ENCODE measurements at places on chromosomes 12 and 14.

DNA sequence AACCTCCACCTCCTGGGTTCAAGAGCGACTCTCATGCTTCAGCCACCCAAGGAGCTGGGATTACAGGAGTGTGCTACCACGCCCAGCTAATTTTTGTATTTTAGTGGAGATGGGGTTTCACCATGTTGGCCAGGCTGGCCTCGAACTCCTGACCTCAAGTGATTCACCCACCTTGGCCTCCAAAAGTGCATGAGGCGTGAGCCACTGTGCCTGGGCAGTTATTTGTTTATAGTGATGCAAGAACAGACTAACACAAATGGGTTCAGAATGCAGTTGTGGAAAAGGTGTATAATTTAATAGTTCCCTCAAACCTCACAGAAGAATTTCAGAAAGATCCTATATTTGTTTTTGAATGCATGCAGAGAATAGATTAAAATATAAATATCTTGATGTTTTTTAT, 447.1 kb downstream of the ZFP36L1 start:
- no peak for DNase-seq

- DNase-seq = no peak
Measured at GRCh38 chr12:30774599-30774998, 19.8 kb upstream of the CAPRIN2 start.

DNA sequence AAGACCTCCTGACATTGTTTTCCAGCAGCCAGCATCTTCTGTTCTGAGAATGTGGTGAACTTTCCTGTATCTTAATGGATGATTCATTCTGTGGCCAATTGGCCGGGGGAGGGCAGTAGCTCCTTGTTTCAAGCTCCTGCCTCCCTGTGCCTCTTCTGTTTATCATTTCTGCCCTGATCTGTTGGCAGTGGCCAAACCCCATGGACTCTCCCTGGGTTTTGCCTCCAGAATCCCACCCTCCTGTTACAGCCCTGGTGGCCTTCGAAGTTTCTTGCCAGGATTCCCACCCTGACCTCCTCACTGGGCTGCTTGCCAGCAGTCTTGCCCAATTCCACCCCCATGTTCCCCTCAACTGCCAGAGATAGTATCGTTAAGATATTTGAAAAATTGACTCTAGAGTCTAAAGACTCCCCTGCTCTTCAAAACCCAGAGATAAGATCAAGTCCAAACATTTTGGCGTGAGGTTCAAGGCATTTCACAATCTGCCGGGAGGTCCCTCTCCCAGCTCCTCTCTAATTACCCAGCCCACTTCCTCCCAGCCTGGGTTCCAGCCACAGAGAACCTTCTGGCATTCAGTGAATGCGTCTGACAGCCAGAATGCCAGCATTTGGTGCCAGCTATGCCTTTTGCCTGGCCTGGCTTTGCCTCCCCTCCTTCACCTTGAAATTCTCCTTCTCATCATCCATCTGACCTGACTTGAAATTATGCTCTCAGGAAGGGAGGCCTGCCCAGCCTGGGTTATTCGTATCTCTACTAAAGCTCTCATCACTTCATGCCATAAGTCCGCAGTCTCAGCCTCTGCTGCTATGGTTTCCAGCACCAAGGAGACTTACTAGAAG, 37.7 kb upstream of the TXNRD1 start:
- no peak for DNase-seq

DNA sequence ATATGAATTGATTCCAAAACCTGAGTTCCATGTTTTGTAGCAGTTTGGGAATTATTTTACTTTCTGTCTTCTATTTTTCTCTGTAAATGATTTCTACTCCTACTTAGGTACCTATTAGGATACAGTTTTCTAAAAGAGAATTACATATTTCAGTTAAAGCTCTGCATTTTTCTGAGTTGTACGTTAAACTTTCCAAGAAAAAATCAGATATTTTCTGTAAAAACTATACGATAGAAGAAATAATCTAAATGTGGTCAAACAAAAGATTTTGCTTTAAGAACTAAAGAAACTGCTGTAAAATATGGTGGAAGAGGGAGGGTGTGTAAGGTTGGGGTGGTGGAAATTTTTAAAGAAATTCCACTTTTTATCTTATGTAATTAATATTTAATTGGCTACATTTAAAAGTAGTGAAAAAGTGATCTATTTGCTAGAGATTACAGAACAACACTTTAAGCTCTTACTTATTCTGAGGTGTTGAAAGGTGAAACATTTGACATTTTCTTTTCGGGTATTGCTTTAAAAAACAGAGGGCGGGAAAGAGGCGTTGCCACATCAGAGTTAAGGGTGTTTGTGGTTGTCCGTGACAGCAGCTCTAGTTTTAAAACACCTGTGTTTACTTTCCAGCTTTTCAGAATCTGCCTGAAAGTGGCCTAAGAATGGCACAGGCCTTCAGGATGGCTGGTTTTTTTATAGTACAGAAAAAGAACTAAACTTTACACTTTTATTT, 187.3 kb downstream of the MIPOL1 start:
- DNase-seq = no peak

DNA sequence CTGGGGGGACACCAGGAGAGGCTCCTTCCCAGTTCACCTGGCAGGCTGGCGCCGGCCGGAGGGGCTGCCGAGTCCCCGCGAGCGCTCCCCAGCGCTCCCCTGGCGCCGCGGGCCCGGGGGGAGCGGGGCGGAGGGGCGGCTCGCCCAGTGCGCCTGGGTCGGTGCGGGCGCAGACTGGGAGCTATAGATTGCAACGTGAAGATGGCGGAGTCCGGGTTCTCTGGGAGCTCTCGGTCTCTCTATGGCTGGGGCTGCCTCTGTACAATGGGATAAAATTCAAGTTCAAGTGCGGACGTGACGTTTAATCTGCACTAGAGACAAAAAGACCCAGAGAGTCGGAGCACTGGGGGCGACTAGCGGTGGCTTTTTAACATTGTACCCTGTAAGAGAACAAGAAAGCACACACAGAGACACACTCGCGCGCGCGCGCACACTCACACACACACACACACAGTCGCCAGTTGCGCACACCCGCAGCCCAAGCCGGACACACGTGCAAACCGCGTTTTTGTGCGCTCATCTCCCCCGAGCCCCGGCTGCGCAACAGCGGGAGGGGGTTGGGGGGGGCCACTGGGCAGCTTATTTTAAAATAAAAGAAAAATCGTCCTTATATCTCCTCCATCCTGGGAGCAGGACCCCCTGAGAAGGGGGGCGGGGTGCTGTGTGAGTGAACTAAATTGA, at the start of gene BCL11B:
TSS of gene BCL11B (minus strand) at position 247 of the 681 bp plus-strand sequence. CDS start 979 bp downstream, outside the sequence.
- DNase-seq = peak; percentile 67

GRCh38 chr12:3086211-3086610, 9.0 kb downstream of the TSPAN9 start:
- no peak for DNase-seq

DNA sequence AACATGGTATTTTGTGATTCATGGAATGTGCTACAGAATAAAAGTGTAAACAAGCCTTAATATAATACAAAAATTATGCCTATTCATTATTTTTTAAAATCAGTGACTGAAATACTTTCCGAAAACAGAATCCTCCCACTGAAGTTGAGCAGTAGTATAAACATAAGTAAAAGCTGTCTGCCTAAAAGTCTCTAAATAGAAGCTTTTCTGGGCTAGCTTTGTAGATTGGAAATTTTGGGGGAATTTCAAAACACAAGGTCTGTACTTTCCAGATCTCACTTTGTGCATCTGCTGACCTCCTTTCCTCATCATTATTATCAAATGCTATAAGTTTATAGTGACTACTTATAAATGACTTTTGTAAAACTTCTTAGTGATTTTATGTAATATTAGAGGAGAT, 80.4 kb upstream of the TRHDE start:
- DNase-seq = no peak

DNA sequence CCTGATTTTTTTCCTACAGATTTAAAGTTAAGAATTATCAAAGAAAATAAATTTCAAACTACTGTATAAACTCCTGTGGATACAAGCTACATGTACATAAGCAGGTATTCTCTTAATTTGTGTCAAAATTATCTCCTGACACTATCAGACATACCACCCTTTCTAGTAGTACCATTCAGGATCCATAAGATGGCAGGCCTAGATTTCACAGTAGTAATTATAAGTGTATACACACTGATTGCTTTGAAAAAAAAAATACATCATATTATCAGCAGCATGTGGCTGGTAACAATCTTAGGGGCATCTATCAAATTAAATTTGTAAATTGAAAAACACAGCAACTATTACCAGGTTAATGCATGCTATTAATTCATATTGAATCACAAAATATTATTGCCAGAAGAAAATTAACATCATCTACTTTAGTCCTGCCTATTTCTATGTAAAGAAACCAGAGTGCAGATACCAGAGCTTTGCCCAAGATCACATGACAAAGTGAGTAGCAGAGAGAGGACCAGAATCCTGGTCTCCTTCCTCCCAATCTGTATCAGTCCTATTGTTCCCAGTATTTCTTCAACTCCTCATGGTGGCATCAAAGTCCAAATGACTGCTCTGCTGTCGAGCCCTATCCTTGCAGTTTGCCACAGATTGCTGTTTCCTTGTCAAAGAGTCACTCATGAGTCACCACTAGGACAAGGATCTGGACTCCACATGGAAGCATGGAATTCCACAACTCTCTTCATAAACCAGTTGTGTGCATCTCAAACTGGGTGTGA, 27.7 kb upstream of the CALM1 start:
- DNase-seq = no peak
